ENCODE measurements at places on chromosomes 12 and 14.

DNA sequence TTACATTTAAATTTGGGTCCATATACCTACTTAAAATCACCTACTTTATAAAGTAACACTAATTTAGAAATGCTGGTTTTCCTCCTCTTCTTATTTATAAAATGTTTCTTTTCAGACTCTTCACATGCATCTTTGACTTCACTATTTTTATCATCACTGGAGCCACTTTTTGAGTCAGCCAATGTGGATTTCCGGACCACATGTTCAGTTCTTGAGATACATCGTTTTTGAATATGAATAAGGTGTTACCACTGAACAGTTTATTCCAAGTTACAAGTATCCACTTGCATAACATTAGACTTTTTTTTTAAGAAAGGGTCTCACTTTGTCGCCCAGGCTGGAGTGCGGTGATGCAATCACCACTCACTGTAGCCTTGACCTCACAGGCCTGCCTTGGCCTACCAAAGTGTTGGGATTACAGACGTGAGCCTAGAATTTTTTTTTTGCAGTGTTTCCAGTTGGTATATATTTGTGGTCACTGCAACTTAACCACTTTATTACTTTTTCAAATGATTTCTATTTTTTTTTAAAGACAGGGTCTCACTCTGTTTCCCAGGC lies 5.7 kb downstream of the FNTB start:
- no peak for DNase-seq

DNA sequence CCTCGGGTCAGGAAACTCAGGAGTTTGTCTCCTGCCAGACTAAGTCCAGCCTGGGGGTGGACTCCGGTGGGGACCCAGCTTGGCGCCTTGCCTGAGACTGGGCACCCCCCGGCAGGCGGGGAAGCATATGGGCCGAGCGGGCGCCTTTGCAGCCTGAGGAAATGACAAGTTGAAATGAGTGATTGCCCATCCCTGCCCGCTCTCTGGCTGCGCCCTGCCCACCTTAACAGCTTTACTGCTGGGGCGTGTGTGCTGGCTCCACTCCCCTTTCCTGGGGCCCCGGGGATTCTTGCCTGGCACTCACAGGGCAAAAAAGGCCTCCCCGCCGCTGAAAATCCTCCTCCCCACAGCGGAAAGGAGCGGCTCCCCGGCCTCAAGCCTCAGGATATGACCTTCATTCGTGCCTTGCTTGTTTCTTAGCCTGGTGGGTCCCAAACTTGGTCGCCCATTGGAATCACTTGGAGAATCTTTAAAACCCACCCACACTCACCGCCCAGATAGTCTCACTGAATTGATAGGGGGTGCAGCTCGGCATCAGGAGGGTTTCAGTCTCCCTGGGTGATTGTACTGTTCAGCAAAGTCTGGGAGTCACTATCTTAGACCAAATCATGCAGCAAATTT lies 1.5 kb downstream of the RFLNA start:
- DNase-seq: no peak

DNA sequence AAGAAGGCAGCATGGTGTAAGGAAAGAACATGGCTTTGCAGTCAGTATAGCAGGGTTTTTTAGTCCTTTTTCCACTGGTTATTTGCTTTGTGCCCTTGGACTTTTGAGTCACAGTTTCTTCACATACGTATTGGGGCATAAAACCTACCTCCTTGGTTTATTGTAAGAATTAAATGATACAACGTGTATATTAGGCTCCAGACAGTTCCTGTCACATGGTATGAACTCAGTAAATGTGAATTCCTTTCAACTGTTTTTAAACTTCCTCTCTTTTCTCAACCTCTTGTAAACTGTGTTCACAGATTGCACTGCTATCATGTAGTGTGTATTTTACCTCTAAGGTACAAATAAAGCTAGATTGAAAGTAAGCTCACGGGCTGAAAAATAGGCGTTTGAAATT lies 29.5 kb downstream of the MSRB3 start:
- DNase-seq: no peak

DNA sequence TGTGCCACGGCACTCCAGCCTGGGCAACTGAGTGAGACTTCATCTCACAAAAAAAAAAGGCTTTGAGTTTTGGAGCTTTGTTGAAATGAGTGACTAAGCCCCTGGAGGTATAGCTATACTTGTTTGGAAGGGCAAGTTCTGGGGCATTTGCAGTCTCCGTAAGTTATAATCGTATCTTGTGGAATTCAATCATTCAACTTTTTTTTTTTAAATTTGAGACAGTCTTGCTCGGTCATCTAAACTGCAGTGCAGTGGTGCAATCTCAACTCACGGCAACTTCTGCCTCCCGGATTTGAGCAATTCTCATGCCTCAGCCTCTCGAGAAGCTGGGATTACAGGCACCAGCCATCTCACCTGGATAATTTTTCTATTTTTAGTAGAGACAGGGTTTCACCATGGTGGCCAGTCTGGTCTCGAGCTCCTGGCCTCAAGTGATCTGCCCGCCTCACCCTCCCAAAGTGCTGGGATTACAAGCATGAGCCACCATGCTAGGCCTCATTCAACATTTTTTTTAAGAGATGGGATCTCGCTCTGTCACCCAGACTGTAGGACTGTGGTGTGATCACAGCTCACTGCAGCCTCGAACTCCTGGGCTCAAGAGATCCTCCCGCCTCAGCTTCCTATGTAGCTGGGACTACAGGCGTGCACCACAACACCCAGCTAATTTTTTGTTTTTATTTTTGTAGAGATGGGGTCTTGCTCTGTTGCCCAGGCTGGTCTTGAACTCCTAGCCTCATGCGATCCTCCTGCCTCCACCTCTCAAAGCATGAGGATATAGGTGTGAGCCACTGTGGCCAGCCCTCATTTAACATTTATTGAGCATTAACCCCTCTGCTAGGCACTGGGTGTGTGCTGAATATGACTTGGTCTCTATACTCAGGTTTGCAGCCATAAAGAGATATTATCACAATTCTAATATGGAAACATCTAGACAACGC lies 133.7 kb upstream of the MAP1LC3B2 start:
- no peak for DNase-seq

GRCh38 chr12:78726854-78727253 lies 137.7 kb upstream of the SYT1 start:
- DNase-seq: no peak

DNA sequence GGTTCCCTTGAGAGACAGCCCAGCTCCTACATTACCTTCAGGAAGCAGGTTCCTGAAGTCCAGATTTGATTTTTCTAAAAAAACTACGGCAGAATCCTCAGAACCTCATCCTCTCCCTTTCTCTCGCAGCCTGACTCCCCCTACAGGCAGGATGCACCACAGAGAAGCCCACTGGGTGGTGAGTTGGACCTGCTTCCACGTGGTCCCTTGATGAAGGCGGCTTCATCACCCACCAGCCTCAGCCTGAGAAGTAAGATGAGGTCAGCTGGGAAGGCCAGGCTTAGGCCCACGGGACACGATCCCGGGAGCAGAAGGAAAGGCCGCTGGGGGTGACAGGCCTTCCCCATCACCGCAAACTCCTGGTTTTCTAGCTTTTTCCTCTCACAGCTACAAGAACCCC lies 83.0 kb downstream of the ACTN1 start:
- DNase-seq: no peak

DNA sequence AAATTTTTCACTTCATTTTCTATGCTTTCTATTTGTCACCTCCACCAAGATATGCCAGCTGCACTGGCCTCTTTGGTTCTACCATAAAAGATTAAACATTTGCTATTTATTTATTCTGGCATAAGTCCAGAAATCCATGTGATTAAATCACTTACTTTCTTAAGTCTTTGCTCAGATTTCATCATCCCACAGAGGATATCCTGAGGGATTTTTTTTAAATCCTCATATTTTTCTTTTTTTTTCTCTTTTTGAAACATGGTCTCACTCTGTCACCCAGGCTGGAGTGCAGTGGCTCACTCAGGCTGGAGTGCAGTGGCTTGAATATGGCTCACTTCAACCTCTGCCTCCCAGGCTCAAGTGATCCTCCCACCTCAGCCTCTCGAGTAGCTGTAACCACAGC lies 645.4 kb upstream of the ATXN7L3B start:
- DNase-seq: no peak

DNA sequence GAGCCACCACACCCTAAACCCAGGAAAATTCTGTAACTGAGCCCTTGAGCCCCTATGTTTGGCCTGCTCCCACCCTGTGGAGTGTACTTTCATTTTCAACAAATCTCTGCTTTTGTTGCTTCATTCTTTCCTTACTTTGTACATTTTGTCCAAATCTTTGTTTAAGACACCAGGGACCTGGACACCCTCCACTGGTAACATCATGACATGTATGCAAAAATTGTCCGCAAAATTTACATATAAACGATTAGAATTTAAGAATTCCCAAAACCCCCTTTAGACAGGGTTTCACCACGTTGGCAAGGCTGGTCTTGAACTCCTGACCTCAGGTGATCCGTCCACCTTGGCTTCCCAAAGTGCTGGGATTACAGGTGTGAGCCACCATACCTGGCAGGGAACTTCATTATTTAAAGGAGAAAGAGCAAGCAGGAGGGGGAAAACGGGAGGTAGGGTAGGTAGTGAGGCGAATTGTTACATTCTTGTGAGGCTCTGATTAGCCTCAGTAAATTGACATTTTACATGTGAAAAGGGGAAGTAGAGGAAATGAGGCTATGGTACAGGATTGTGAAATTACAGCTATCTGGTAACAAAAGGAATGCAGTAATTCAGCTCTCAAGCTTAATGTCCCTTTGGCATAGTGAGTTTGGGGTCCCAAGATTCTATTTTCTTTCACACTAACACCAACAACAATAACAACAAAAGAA lies 27.6 kb downstream of the TUBA1A start:
- no peak for DNase-seq

DNA sequence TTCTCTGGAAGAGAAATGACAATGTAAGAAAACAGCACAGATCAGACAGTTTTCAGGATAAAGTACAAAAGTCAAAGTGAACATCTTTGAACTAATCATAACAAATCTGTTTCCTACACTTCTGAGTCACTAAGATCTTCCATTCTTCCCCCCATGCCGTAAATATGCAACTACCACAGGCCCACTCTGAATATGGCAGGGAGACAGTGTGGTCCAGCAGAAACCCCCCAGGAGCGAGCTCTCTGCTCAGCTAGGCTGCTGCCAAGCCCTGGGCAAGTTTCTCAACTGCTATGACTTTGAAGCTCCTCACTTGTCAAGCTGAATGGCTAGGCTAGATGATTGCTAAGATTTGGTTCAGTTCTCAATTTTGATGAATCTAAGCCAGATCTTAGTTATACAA lies 148.1 kb downstream of the EFCAB11 start:
- no peak for DNase-seq

GRCh38 chr12:71562676-71563595 lies 100.7 kb downstream of the ZFC3H1 start:
- DNase-seq: no peak

DNA sequence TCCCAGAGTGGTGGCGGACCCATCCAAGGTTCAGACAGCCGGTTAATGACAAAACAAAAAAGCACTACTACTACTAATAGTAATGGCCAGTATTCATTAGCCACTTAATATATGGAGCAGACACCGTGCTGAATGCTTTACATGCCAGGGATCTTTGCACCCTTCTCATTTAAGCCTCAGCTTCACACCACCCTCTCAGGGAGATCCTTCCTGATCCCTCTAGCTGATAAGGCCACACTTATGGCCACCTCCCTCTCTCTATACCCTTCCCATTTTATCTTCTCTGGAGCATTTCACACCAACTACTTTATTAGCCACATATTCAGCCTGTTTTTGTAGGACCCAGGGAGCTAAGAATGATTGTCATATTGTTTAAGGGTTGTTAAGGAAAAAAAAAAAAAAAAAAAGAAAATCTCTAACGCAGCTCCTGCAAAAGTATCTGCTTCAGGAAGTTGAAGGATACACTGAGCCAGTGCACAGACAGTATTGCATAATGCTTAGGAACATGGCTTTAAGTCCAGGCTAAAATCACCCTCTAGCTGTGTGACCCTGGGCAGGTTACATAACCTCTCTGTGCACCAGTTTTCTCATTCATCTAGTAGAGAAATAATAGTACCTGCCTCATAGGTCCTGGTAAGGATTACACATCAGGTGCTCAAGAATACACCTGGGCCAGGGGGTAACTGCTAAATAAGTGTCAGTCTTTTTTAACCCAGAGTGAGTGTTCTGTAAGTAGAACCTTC lies 29.4 kb downstream of the NUAK1 start:
- no peak for DNase-seq

- DNase-seq: no peak
These were observed 59.2 kb downstream of the RASSF8 start for GRCh38 chr12:26017484-26018211.

DNA sequence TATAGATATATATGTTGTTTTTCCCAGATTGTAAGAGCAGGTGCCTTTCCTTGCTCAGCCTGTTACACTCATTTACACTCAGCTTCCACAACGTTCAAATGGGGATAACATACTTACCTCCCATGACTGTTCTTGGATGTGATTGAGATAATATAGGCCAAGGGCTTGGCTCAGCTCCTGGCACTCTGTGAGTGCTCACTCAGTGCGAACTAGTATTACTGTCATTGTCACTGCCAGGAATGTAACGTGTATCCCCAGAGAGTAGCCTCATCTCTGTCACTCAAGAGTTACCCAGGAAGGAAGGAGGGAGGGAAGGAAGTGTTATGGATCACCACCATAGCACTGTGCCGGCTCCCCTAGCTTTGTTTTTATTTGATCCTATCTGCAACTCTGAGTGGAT lies 307.9 kb downstream of the PDZRN4 start:
- no peak for DNase-seq

DNA sequence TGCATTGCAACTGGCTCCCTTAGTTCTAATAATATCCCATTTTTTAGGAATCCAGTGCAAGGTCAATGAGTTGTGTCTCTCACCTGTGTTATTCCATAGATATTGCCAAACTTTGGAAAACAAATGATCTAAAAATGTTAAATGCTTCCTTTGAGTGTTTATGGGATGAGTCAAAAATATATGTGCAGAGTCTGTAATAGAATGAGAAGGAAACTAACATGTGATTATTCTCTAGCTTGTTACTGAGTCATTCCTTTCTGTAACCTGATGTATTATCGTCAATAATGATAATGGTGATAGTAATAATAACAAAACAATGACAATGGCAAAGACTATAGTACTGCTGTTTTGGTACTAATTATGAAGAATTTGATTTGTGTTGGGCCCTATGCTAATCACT lies 11.5 kb downstream of the ACSS3 start:
- DNase-seq: no peak

DNA sequence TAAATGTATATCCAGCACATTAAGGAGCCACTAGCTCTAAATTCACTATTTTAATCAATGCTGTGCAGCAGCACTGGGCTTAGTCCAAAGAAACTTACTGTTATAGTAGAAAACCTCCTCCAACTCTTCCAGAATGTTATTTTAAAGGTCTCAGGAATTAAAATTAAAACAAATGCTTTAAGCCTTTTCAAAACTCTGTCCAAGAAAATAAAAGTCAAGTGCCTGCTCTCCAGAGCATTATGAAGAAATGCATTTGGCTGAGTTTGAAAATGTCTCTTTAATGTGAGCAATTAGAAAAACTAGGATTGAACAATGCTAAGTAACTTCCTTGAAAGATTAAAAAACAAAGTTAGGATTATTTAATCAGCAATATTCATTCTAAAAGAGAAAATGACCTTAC lies 322.4 kb upstream of the DCN start:
- no peak for DNase-seq

- DNase-seq: no peak
These were observed 287.4 kb downstream of the SYT1 start for GRCh38 chr12:79151956-79152355.
